Stimulated activated CD4-positive, alpha-beta T cell treated with anti-CD3 and anti-CD28 coated beads, TNF-alpha, amount 100 ng/mL, for 1 hour (primary cell): ENCODE measurements at places on chromosomes 2 and 18.

GRCh38 chr2:103789381-103790095 lies 1027.7 kb downstream of the TMEM182 start:
- DNase-seq = no peak

- no peak for DNase-seq
Observed at GRCh38 chr18:41561961-41562360, 393.1 kb upstream of the PIK3C3 start.

DNA sequence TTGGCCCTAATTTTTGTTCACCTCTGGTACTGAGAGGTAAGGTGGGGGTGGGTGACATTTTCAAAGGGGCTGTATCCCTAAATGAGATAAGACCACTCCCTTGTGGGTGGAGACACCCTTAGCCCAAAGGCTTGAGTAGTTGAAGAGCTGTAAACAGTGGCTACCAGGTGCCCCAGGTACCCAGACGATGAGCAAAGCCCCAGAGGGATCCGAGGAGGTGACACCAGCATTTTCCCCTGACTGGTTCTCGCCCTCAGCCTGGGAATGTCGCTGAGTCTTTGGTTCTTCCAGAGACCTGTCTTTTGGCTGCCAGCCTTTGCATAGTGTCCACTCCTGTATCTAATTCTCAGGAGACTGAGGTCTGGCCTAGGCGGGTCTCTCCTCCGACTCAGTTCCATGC lies 36.5 kb downstream of the RRM2 start:
- DNase-seq = no peak

GRCh38 chr2:32894119-32894728 lies 52.5 kb upstream of the LTBP1 start:
- DNase-seq = no peak

DNA sequence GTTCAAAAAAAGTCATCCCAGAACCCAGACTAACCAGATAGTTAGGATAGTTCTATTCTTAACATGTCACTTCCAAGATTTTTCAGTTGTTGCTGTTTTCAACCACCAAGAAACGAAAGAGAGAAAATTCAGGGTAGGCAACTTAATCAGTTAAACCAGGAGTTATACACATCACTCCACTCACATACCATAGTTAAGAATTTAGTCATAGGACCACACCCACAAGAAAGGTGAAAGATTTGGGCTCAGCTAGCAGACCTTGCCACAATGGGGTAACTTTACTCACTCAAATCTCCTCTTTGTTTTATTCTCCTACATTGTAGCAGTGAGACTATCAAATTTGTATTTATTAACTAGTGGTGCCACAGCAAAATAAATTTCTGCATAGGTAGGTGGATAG lies 473.6 kb downstream of the NUP35 start:
- DNase-seq = no peak

DNA sequence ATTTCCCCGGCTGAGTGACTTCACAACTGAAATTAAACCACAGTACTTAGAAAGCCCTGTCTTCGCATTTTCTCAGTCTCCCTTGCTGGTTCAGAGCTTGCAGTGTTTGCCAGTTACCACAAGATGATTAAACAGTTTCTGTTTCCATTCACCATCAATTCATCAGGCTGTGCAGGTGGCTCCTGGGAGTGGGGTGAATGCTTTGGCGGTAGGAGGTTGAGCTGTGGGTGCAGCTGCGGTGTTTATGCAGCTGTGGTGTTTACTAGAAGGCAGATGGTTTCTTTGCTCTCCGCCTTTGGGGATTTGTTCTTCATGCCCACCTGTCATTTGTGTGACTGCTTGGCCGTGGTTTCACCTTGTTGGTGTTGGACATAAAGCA lies 16.1 kb downstream of the ACOXL start:
- DNase-seq = peak; percentile 25

- no peak for DNase-seq
Observed at GRCh38 chr2:113872201-113872600, 17.7 kb upstream of the ACTR3 start.

DNA sequence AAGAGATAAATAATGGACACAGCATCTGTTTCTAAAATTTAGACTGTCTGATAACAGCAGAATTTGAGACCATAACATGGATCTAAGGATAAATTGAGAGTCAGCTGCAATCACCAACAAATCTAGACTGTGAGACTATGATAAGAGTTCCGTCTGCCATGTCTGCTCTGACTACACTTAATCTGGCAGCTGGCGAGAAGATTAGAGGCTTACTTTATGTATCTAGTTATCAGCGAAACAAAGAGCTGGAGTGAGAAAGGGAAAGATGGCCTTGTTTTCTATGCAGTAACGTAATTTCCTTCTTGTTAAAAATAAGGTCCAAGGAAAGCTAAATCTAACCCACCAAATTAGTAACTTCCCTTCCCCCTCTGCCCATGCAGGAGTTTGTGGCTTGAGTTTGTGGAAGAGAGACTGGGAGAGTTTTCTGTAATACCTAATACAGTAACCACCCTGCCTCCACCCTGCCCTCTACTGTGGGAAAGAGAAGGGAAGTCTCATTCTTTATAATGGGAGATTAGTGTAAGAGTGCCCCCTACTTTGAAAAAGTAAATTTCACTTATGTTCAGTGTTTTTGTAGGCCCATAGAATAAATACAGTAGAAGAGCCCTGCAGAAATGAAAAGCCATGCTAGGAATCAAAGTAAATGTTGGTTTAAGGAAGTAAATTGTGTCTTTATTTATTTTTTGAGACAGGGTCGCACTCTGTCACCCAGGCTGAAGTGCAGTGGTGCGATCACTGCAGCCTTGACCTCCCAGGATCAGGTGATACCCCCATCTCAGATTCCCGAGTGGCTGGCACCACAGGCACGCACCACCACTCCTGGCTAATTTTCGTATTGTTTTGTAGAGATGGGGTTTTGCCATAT lies 27.5 kb downstream of the EML4 start:
- no peak for DNase-seq

DNA sequence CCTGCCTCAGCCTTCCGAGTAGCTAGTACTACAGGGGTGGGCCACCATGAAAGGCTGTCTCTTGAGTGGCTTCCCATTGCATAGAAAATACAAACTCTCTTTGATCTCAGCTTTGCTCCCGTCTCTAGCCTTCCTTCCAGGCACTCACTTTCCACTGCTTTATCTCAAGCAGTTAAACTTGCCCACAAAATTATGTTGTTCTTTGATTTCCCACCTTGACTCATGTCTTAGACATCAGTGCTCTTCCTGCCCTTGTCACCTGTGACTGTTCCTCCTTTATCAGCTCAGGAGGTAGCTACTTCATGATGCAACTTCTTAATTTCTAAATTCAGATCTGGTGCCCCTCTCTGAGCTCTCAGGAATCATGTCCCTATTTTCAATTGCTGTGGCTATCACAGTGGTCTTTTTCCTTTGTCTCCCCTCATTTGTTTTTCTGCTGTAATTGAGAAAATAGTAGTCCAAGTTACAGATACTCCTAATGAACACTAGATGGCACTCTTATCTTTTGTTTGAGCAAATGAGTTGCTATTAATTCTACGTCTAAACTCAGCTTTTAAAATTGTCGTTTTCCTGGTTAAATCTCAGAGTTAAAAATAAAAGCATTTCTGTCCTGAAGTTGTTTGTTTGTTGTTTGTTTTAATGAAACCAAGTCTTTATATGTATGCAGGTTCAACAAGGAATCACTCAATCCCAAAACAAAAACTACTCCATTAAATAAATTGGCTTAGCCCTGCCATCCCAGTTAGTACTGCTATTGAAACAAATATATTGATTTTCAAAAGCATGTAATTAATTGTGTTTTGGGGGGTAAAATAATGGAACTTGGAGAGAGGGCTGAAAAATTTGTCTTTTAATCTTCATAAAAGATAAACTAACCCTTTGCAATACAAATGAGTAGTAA lies 46.9 kb upstream of the GREB1L start:
- DNase-seq = no peak

- DNase-seq = no peak
Observed at GRCh38 chr2:109285244-109285651, 156.2 kb downstream of the SH3RF3 start.

- DNase-seq = no peak
Observed at GRCh38 chr2:197675711-197676188, 363 bp upstream of the RFTN2 start.

GRCh38 chr2:132936791-132937190 lies 266.8 kb upstream of the LYPD1 start:
- no peak for DNase-seq

DNA sequence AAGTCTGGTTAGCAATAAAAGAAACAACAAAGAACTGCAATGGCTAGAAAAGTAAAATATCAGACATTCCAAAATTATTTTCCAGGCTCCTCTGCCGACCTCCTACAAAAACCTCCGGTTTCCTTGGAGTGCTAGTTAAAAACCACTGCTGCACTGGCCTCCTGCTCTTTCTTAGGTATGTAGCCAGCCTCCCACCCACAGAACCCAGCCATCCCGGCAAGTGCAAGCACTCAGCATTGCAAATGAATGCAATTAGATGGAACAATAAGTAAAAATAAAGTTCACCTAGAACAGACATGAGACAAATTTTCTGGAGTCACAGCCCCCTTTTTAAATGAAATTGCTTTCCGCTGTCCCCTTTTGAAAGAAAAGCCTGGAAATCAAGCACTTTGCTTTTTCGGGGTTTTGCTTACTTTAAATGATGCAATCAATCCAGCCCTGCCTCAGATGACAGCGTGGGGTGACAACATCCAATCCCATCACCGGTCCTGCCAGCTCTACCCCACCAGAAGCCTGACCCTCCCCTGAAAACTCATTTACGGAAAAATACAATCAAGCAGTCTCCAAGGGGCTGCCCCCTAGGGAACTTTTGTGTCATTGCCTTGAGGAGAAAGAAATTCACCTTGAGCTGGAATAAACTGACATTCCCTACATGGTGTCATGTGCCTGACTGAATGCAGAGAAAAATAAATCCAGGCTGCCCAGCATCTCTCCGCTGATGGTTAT lies 199.8 kb downstream of the EPHA4 start:
- no peak for DNase-seq

DNA sequence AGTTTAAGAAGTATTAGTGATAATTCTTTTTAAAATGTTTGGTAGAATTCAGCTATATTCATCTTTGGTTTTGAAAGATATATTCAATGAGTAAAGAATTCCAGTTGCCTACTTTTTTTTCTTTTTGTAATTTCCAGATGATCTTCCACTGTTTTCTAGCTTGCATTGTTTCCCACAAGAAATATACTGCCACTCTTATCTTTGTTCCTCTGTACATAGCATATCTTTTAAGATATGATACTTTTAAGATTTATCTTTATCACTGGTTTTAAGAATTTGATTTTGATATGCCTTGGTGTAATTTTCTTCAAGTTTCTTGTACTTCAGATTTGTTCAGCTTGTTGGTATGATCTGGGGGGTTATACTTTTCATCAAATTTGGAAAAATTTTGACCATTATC lies 374.4 kb downstream of the PLCL1 start:
- DNase-seq = no peak

- no peak for DNase-seq
Observed at GRCh38 chr2:237480988-237481525, 6.0 kb upstream of the MLPH start.

- no peak for DNase-seq
Observed at GRCh38 chr2:15638720-15639119, 47.1 kb downstream of the DDX1 start.

GRCh38 chr2:145012806-145013205 lies 492.9 kb upstream of the ZEB2 start:
- no peak for DNase-seq

- no peak for DNase-seq
Observed at GRCh38 chr2:64227603-64228125, 83.4 kb upstream of the PELI1 start.

GRCh38 chr2:241551599-241551997 lies 6.9 kb upstream of the BOK start:
- no peak for DNase-seq

DNA sequence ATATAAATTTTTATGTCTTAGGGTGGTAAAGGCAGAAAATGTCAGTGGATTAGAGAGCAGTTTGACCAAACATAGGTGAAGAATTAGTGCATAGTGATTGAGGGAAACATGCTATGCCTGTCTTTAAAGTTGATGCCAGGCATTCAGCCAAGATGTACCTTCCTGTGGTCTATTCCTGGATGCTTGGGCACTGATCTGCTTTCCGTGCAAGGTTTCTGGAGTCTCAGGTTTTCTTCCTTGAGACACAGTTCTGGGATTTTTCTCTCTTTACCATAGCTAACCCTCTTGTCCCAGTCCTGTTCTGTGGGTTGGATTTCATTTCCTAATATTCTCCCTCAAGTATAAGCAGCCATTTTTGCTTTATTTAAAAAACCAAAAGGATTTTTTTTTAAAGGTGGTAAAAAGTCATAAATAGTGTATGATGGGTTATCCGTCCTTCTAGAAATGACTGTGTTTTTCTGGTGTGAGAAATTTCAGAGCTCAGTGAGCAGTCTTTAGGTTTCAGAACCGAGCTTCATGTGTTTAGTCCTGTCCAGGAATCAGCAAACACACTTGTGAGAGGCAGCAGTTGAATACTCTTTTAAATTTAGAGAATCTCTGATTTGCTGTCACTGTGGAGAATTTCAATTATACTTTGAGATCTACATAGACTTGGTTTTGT lies 43.0 kb upstream of the CYBRD1 start:
- no peak for DNase-seq

- no peak for DNase-seq
Observed at GRCh38 chr2:236938126-236938525, 147.6 kb upstream of the COPS8 start.

- no peak for DNase-seq
Observed at GRCh38 chr2:45014016-45014702, 4.9 kb upstream of the SIX2 start.

DNA sequence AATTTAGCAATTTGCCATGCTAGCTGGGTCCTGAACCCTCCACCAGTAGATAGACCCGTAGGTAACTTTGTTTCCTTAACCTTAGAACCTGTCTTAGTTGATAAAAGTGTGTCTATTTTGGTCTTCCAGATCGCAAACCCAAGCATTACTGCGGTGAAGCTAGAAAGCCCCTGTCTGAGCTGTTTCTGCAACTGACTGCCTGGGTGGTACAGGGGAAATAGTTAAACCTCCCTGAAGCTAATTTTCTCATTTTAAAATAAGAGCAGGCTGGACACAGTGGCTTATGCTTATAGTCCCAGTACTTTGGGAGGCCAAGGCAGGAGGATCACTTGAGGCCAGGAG lies 101.7 kb upstream of the MSH2 start:
- no peak for DNase-seq

DNA sequence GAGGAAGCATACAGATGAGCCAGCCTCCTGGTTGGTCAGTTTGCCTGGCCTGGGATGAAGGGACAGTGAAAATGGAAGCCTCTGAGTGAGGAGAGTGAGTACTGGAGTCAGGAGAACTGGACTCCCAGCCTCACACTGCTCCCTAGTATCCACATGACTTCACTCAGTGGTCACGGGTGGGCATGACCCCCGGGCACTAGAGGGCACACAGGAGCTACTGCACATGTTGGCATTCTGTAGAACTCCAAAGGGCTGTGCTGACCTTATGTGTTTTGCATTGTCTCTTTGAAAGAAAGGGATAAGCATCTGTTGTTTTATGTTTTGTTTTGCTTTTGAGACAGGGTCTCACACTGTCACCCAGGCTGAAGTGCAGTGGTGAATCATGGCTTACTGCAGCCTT lies 23.7 kb downstream of the NCAPH start:
- no peak for DNase-seq

DNA sequence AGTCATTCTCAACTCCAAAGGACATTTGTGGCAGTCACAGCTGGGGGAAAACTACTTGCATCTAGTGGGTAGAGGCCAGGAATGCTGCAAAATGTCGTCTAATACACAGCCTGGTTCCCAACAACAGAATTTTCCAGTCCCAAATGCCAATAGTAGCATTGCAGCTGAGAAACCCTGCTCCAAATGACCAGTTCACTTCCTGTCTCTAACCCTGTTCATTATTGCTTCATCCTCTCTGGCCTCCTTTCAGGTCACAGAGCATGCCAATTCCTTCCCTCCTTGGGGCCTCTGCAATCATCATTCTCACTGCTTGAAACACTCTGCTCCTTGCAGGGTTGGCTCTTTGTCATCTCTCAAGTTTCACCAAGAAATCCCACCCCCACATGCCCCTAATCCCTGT lies 139.1 kb downstream of the IRS1 start:
- no peak for DNase-seq
